Right forelimb (tissue), 1 donor: ENCODE measurements at places on chromosomes 7 and 10.

DNA sequence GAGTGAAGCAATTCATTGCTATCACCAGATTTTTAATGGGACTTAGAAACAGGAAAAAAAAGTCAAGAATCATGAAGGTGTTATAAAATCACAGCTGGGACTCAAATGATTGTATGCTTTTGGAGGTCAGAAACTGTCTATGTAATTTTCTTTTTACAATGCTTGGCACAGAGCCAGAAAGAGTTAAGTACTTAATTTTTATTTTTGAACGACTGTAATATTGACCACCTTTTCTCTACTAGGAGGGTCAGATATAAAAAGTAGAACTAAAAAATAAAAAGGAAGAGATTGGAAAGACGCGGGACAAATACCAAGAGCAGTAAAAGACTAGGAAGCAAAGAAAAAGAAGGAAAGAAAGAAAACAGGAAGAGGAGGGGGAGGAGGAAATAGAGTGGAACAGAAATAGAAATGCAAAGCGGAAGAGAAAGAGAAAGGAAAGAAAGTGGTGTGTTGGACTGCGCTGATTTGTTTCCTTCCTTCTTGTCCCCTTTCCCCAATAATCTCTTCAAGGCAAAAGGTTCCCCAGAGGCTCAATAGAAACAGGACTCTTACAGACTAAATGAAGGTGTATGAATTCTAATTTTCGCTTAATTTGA, 23.2 kb upstream of the C1GALT1 start:
- no peak for DNase-seq

- no peak for DNase-seq
Measured at GRCh38 chr7:40680657-40681056, 545.9 kb downstream of the SUGCT start.

DNA sequence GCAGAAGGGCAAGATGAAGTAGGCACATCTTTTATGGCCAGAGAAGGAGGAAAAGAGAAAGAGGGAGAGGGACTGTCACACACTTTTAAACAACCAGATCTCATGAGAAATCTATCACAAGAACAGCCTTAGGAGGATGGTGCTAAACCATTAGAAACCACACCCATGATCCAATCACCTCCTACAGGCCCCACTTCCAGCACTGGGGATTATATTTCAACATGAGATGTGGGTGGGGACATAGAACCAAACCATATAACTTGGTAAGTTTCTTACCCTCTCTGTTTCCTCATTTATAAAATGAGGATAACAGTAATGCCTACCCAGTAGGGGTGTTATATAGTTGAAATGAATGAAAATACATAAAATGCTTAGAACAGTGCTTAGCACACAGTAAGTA, 66.0 kb downstream of the CHCHD3 start:
- no peak for DNase-seq

- no peak for DNase-seq
Measured at GRCh38 chr7:47751043-47751442, 169.1 kb upstream of the TNS3 start.

- no peak for DNase-seq
Measured at GRCh38 chr10:9175200-9175599, 1120.7 kb downstream of the GATA3 start.

GRCh38 chr7:134782121-134782623, 2.7 kb downstream of the CALD1 start:
- no peak for DNase-seq

DNA sequence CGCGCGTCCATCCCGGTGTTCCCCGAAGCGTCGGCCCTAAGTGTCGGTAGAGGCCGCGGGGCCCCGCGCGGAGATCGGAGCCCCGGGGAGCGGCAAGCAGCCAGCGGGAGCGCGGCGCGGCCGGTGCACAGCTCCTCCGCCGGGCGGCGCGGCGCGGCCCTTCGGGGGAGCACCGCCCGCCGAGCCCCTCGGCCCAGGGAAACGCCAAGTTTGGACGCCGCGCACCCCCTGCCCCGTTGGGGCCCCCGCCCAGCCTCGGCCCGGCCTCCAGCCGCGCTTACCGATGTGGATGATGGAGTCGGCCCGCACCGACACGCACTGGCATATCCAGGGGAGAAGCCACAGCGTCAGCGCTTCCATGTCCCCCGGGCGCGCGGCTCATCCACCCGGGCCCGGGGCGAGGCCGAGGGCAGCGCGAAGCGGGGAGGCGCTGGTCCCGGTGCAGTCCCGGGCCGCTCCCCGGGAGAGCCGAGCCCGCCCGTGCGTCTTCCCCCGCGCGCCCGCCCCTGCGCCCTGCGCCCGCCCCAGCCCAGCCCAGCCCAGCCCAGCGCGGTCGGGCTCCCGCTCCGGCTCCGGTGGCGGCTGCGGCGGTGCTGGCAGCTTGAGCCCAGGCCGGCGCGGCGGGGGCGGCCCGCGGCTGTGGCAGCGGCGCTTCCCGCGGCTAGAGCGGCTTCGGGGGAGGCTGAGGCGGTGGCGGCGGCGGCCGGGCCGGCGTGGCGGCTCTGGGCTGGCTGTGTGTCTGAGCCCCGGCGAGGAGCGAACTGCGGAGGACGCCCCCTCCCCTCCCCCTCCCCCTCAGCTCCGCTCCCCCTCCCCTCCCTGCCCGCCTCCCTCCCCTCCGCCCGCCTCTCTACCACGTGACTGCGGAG, at the start of gene GRID1:
Gene GRID1, minus strand, starts transcription at position 763 of the 869 bp plus-strand sequence.
- DNase-seq: peak; percentile 75

GRCh38 chr7:20510573-20510900, 104.9 kb upstream of the ABCB5 start:
- DNase-seq: no peak
